Stimulated activated CD8-positive, alpha-beta memory T cell treated with anti-CD3 and anti-CD28 coated beads, Interleukin-15, amount 100 ng/mL, for 24 hours (primary cell): ENCODE measurements at places on chromosomes 1 and 21.
A peak's percentile ranks its signal among the peaks of the same experiment; 100 is the strongest.

DNA sequence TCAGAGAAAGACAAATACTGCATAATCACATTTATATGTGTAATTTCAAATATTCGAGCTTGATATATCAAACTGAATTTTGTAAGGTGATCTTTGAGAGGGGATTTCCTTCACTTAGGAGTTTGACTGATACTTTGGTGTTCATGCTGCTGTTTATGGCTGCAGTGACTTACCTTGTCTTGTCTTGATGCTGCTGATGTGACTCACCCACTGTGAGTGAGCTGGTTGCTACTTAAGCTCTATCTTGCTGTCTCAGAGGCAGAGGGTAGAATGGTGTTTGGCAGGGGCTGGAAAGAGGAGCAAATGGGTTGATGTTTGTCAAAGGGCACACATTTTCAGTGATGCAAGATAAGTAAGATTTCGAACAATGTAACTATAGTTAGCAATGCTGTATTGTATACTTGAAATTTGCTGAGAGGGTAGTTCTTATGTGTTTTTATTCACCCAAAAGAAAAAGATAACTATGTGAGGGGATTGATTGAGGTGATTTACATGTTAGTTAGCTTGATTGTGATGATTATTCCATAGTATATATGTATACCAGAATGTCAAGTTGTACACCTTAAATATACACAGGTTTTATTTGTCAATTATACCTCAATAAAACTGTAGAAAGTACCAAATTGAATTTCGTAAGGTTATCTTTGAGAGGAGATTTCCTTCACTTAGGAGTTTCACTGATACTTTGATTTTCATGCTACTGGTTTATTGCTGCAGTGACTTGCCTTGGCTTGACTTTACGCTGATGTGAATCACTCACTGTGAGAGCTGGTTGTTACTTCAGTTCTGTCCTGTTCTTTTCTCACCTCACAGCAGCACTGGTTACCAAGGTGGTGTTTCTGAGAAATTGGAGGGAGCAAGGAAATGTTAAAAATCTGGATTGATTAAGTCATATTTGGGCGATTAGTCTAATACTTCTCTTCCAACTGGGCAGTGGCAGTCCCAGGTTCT is 94.5 kb upstream of the SLC5A9 start:
- no peak for DNase-seq

DNA sequence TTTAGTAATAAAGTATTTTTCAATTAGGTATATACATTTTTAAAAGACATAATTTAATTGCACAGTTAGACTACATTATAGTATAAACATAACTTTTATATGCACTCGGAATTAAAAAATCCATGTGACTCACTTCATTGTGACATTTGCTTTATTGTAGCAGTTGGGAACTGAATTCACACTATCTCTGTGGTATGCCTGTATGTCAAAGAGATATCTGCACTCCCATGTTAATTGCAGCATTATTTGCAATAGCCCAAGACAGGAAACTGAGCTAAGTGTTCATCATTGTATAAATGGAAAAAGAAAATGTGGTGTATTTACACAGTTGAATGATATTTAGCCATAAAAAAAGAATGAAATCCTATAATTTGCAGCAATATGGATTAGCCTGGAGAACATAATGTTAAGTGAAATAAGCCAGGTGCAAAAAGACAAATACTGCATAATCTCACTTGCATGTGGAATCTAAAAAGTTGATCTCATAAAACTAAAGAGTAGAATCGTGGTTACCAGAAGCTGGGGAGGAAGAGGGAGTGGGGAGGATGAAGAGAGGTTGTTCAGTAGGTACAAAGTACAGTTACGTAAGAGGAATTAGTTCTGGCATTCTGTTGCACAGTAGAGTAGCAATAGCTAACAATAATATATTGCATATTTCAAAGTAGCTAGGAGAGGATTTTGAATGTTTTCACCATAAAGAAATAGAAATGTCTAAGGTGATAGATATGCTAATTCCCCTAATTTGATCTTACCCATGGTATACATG is 64.8 kb downstream of the DPT start:
- DNase-seq = no peak

DNA sequence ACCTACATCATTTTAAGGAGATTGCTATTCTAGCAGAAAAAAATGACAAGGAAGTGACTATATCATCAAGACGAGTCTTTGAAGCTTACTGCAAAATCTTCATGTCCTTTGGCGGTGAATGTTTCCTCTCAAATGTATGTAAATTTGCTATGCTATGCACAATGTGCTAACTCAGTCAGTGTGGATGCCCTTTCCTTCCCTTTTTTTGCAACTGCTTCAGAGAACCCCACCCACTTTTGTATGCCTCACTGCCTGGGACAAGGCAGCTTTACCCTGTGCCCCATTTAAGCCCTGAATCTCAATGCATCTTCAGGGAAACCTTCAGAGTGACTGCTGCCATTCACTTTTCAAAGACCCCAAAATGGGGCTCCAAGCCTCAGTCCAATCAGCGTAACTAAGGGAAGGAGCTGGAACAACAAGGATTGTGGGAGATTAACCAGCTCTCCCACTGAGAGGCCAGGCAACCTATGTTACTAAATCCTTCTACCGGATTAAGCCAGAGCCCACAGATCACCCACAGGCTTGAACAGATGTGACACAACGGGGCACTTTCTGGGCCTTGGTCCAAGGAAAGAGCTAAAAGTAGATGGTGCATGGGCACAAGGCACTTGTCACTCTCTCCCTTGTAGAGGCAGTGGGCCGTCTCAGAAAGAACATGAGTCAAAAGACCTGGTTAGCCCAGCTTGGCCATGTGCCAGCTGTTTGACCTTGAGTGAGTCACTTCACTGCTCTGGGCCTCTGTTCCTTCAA is 154.4 kb downstream of the PLPP3 start:
- no peak for DNase-seq

DNA sequence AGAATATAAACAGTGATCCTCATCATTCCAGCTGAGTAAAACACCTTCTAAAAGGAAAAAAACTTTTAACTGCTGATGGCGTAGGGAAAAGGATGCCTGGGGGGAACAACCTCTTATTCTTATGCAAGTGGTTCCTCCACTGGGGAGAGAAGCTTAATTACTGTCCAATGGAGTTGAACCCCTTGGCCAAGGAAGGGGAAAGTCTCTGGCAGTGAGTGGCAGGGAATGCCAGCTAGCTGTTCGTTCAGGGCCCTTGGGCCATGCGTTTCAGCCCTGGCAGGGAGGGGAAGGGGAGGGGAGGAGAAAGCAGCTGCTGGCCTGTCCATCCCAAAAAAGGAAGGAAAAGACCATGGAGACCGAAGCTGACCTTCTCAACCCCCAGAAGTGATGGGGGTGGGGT is 22.6 kb upstream of the SYCP1 start:
- no peak for DNase-seq

DNA sequence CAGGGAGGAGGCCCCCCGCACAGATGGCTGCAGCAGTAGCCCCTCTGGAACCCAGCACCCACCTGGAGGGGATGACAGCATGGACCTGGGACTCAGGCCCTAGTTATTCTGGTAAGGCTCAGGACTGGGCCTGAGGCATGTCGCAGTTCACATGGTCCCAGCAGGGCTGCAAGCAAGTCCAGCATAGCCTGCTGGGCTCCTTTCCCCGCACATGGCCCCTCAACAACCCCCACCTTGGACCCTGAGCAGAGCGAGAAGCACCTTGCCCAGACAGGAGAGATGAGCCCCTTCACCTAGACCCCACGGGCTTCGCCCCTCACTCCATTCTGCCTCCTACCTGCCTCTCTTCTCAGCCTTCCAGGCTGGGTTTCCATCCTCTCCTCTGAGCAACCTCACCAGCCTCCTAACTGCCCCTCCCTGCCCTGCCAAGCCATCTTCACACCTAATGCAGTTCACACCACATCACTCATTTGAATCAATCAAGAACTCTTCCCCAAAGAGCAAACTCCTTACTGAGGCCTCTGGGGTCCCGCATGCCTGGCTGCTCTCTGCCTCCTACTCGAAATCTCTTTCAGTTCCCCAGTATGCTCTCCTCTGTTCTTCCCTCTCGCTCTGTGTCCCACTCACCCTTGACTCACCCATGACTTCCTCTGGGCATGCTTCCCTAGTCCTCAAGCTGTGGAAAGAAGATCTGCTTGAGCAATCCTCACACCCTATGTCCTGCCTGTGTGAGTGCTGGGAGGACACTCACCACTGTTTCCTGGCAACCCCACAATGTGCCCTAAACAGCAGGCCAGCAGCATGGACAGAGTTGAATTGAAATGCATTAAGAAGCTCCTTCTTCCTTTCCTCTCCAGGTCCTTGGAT is 9.4 kb upstream of the THEMIS2 start:
- no peak for DNase-seq

GRCh38 chr1:181601186-181601950 is 118.1 kb downstream of the CACNA1E start:
- DNase-seq = no peak

DNA sequence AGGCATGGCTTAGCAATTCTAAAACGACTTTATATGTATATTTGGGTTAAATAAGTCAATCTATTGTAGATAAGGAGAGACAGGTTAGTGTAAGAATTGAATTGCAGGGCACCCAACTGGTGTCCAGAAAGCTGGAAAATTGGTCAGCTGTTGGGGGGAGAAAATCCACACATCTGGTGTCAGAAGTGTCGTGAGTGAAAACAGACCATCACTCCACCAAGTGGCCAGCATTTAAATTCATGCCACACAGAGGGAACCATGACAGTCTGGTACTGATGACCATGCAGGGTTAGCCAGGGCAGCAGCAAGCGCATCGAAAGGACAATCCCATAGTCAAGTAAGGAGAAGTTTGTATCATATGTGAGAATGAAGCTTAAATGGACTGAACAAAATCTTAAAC is 11.7 kb downstream of the LAX1 start:
- DNase-seq = no peak

DNA sequence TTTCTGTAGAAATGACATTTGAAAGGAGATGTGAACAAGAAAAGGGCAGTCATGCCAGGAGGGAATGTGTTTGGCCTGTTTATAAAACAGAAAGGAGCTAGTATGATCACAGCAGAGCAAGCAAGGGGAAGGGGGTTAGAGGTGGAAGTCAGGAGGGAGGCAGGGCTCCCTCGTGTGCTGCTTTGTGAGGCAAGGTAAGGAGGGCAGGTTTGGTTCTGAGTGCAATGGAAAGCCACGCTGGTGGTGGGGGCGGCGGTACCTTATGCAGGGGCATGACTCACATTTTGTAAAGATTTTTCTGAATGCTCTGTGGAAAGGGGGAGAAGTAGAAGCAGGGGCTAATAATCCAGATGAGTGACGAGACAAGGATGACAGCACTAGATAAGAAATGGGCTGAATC is 197.5 kb upstream of the C8B start:
- no peak for DNase-seq

DNA sequence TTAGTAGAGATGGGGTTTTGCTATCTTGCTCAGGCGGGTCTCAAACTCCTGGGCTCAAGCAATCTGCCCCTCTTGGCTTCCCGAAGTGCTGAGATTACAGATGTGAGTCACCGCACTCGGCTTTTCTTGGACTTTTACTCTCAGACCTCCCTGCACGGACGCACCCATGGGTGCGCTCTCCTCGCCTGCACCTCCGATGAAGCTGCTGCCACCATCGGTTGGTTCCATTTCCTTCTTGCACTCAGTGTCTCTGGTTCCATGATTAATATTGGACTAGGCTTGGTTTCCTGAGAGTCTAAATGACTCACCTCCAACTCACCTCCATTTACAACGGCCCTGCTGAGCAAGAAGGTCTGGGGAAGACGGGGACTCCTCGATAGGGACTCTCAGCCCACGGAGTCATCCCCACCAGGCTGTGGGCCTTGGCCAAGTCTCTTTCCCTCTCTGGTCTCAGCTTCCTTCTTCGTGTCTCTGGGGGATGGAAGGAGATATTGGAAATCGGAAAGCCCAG is 6.7 kb upstream of the TNFRSF8 start:
- DNase-seq = no peak

DNA sequence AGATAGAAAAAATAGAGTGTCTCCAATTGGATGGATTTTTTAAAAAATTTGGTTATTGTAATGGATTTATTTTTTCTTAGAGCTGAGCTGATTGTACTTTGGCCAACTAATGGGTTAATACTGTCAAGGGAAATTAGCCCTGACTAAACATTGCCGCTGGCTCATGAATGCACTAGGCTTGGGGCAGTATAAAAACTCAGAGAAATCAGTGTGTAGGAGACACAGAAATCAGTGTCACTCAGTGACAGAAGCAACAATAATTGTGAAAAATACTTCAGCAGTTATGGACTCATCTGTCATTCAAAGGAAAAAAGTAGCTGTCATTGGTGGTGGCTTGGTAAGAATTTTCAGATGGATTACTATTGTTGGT is at the start of gene KMO:
Gene KMO, plus strand, starts transcription at position 217 of the 370 bp plus-strand sequence. Its CDS starts 67 bp downstream, at position 284.
- DNase-seq = no peak

- DNase-seq = peak; percentile 6
Observed at GRCh38 chr21:17612023-17612564, 607 bp downstream of the BTG3 start.

- no peak for DNase-seq
Observed at GRCh38 chr1:12420171-12420570, 190.3 kb downstream of the VPS13D start.

- DNase-seq = no peak
Observed at GRCh38 chr1:63668298-63668697, 75.1 kb downstream of the PGM1 start.

DNA sequence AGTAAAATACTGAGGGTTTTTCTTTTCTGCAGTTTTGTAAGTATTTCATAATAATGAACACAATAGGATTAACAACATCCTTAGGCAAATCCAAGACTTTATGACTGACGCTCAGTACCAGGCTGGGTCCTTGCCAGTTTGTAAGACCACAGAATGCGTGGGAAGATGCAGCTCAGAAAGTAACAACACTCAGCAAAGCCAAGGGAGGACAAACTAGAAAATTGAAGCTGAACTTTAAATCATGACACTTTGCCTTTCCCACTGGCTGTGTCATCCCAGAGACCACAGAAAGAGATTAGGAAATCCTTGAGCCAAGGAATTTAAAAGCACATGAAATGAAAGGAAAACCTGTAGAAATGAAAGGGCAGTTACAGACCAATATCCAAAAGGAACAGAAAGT is 426.3 kb upstream of the CHRM3 start:
- no peak for DNase-seq

DNA sequence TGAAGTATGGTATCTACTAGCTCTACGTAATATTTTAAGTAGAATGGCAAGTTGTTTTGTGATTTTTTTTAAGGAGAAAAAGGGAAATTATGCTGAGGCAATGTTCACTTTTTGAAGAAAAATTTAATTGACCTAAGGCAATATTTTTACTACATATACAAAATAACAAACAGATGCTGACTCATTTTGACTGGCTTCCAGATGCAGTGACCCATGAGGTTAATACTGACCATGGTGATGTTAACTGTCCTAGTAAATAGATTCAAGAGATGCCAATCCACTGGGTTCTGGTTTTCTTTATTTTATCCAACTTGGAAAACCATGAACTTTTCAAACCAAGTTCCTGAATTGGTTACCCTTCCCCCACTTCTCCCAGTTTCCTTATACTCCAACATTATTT is 154.9 kb downstream of the CRB1 start:
- DNase-seq = no peak

DNA sequence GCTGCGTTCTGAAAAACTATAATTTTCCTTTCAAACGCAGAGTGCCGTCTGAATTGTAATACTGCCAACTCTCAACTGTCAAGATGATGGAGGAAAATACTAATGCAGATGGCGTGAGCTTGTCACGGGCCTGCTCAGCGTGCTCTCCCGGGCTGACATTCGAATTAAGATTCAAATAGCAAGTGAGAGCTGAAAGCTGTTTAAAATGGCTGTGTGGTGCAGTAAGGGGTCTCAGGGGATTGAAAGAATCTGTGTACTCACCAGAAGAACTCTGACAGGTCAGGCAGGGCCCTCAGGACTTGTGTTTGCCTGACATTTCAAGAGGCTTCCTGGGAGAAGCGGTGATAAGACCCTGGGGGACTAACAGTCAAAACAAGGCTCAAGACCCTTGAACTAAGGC is 33.1 kb downstream of the ZMYND12 start:
- DNase-seq = no peak
